ENCODE measurements at places on chromosomes 7 and 10.

DNA sequence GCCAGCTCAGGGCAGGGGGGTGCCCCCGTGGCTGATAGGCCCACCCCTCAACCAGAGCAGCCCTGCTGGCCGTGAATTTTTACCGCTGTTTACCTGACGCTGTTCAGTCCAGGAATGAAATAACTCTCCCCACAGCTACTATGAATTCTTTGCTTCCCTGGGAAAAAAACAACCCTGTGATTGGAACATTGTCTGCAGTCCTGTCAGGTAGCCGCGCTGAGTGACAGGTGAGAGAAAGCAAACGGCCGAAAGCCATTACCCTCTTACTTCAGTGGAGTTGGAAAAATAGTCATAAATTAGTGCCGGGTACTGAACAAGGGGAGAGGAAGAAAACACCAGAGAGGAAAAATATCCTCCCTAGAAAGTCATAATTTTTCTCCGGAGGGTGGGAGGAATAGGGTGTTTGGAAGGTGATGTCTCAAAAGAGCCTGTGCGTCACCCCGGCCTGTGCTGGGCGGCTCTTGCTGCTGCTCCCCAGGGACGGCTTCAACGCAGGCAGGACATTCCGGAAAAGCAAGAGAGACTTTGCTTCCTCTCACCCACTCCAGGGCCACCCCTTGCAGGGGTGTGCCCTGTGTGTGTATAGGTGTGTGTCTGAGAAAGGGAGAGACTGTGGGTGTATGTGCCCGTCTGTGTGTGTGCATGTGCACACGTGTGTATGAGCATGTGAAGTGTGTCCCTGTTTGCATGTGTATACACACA lies 69.0 kb downstream of the CDH23 start:
- DNase-seq = no peak

DNA sequence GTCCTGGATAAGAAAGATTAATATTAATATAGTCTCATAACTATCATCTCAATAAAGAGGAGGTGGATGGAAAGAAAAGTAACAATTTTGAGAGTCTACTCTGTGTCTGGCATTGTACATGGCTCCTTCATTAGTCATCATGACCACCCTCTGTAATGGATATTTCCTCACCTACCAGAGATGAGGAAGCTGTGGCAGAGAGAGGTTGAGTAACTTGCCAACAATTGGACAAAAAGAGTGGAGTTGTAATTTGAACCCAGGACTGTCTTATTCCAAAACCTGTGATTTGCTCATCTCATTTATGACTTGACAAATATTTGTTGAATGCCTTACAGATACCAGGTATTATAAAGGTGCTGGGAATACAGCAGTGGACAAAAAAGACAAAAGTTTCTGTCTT lies 2.1 kb upstream of the IDE start:
- DNase-seq = no peak

DNA sequence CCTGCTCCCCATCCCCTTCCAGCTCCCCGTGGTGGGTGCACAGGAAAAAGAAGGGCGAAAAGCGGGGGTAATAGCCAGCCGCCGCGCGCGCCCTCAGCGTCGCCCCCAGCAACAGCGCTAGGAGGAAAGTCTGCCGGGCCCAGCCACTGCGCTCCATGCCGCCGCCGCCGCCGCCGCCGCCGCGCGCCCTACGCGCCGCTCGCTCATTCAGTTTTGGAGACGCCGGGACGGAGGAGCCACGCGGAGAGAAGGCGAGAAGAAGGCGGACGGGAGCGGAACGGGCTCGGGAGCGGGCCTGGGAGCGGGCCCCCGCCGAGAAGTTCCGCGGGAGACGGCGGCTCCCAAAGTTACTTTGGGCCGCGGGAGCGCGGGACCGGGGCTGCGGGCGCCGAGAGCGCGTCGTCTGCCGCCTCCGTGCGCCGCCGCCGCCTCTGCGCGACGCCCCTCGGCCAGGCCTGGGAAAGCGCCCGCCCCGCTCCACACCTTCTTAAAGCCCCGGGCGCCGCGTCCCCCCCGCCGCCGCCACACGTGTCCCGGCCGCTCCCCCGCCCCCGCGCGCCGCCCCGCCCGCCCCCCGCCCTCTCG lies at the start of gene RELN:
TSS of gene RELN (minus strand) at position 459 of the 585 bp plus-strand sequence. CDS start at position 157, 302 bp downstream.
- no peak for DNase-seq

GRCh38 chr10:46029461-46030030 lies 877 bp downstream of the NCOA4 start:
- DNase-seq = no peak

- no peak for DNase-seq
Measured at GRCh38 chr10:18282094-18282493, 141.9 kb downstream of the CACNB2 start.

DNA sequence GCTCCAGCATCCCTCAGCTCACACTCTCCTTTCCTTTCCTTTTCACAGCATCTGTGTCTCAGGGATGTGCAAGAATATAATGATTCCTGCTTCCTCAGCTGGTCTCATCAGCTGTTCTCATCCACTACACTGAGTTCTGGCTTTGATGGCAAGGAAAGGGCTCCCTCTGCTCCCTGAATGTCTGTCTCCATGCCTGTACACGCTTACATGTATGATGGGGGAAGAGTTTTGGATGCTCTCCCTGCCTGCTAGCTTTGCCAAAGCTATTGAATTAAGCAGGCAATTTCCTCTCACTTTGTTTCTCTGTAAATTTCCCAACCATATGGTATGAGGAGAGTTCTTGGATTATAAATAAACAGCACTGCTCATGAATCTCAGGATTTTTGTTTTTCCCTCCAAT lies 254.5 kb downstream of the SORCS3 start:
- DNase-seq = no peak

DNA sequence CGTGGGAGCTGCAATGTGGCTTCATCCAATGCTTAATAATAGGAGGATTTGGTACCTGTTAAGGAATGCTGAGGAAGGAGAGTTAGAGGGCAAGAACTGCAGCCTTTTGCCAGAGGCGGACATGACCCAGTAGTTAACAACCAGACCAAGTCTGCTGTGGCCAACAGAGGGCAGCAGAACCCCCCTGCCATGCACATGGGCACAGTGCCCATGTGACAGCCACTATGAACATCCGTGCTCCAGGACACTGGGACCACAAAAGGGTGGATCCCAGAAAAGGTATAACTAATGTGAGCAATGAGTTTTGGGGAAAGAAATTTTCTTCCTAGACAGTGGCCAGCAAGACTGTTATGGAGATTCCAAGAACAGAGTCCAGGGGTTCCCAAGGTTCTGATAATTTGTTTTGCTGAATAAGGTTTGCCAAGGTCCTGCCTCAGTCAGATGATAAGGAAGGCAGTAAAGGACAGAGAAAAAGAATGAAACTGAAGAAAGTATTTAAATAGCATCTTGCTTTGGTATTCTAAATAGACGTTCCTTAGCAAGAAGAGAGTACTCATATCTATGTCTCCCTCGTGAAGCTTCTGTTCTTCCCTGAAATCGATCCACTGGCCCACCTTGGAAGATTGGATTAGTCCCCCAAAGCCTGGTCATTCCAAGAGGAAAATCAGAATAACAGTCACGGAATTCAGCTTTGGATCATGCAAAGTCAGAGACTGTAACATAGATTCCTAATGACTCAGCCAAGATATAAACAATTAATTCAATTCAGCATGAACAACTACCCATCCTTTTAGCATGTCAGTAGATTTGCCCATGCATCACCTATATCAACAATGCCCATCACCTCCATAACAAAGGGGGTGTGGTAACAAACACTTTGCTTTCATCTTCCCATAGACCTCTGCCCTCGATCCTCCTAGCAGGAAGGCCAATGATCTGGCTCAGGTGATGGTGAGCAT lies 56.0 kb downstream of the LGI1 start:
- no peak for DNase-seq

GRCh38 chr7:37915438-37915837 lies 1.2 kb downstream of the SFRP4 start:
- DNase-seq = no peak

DNA sequence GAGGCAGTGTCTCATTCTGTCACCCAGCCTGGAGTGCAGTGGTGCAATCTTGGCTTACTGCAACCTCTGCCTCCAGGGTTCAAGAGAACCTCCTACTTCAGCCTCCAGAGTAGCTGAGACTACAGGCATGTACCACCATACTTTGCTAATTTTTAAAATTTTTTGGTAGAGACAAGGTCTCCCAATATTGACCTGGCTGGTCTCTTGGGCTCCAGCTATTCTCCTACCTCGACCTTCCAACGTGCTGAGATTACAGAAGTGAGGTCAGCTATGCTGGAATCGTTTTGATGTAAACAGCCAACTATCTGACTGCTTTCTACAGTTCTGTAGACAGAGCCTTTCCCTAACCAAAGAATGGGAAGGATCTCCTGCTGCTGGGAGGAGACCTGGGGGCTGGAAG lies 375.8 kb downstream of the GATA3 start:
- DNase-seq = no peak

DNA sequence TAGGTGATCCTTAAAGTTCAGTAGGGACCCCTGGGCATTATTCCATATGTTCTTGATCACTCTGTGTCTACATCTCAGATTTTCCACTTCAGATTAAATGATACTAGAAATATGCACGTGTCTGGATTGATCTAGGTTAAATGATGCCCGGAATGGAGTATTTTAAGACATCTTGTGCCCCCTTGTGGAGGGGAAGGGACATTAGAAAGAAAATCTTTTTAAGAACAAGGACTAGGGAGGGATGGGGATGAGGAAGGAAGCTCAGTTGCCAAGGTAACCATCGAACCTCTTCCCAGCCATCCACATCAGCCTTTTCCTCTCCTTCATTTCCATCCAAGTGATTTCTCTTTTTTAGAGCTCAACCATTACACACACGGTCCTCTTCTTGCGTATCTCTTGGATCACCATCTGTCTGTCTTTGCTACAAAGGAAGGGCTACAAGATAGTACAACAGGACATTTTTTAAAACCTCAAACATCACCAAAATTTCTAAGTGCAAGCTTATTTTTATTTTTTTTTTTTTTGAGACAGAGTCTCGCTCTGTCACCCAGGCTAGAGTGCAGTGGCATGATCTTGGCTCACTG lies 40.5 kb downstream of the PRSS2 start:
- DNase-seq = no peak

GRCh38 chr10:118045158-118045836 lies 1.4 kb downstream of the RAB11FIP2 start:
- no peak for DNase-seq

DNA sequence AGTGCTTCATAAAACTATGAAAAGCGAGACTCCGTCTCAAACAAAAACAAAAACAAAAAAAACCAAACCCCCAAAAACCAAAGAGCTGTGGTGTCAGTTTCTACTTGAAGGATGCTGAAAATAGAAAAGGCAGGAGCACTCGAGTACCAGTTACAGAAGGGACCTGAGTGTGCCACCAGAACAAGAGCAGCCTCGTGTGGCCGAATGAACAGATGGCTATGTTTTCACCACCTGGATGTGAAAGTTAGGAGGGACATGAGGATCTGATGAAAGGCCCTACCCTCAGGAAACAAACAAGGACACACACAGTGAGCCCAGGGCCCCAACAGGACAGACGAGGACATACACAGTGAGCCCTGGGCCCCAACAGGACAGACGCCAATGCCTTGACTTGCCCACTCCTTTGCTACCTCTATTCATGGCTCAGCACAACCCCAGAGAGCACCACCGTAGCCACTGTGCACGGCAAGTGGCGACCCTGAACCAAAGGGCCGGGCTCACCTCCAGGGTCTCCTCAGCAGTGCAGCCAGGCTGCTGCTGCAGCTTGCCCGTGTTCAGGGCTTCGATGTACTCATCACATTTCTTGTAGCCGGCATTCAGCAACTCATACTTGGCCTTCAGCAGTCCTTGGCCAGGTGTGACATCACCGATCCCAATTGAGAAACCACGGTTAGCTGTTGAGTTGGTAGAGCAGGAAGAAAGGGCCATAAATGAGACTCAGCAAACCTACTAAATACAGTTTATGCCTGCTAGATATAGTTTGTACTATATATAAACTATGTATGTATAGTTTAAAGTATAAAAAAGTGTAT lies 24.9 kb downstream of the POLR3A start:
- DNase-seq = no peak

DNA sequence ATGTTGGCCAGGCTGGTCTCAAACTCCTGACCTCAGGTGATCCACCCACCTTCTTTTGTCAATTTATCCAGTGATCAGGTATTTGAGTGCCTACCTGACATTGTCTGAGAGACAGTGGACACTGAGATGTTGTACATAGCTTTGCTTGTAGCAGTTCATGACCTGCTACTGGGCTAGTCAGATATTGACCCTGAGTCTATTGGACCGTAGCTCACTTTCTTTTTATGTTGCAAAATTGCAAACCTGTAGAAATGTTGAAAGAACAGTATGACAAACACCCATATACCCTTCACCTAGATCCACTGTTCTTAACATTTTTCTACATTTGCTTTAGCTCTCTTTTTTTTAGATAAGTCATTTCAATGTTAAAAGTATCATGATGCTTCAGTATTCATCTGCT lies 410.4 kb upstream of the GALNT17 start:
- DNase-seq = no peak

- DNase-seq = no peak
Measured at GRCh38 chr7:41277561-41277960, 425.3 kb downstream of the INHBA start.

Measured in activated gamma-delta T cell treated with anti-CD3 and anti-CD28 coated beads, Interleukin-2, amount 50 U/mL, for 16 hours (primary cell).